ENCODE measurements at places on chromosomes 13 and 19. TPM values are rescaled to one million over a fixed set of nuclear protein-coding genes. Genes with fewer than 3 reads are reported as not detected.

GRCh38 chr13:60035874-60036273 is 127.9 kb downstream of the DIAPH3 start:
- no peak for DNase-seq

DNA sequence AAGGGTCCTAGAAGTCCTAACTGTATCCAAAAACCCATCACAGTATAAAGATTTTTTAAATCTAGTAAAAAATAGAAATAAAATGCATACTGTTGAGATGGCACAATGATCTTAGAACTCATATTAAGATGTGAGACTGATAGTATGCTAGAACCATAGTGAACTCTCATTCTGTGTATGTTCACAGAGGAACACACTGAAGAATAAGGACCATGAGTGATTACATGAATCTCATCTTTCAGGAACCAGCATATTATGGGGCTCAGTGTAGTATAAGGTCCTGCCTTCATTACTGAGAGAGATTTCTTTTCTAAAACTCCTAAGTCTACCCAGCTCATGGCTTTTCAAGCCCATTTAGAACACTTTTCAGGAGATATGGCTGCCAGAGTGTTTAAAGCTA is 59.8 kb upstream of the RFC3 start:
- DNase-seq, result no peak

ZNF723 gene
- total RNA-seq, result not detected

DNA sequence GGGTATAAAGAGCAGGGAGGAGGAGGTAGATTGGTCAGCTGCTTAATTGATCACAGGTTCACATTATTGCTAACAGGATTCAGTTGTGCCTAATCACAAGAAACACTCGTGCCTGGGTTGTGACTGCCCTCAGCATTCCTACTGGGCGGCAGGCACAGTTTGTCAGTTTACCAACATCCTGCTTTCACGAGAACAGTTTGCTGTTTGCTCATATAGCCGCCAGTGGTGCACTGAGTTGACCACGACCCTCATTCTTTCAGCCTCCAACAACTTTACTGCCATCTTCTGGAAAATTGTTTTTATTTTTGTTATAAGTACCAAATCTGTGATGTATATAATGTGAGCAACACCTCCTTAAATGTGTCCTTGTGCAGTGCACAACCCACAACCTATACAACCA is 16.2 kb upstream of the IFT88 start:
- DNase-seq, result no peak

GRCh38 chr13:44609137-44609536 is 33.0 kb upstream of the TSC22D1 start:
- no peak for DNase-seq

- DNase-seq, result no peak
Measured at GRCh38 chr13:33868343-33868994, 50.5 kb downstream of the RFC3 start.

DNA sequence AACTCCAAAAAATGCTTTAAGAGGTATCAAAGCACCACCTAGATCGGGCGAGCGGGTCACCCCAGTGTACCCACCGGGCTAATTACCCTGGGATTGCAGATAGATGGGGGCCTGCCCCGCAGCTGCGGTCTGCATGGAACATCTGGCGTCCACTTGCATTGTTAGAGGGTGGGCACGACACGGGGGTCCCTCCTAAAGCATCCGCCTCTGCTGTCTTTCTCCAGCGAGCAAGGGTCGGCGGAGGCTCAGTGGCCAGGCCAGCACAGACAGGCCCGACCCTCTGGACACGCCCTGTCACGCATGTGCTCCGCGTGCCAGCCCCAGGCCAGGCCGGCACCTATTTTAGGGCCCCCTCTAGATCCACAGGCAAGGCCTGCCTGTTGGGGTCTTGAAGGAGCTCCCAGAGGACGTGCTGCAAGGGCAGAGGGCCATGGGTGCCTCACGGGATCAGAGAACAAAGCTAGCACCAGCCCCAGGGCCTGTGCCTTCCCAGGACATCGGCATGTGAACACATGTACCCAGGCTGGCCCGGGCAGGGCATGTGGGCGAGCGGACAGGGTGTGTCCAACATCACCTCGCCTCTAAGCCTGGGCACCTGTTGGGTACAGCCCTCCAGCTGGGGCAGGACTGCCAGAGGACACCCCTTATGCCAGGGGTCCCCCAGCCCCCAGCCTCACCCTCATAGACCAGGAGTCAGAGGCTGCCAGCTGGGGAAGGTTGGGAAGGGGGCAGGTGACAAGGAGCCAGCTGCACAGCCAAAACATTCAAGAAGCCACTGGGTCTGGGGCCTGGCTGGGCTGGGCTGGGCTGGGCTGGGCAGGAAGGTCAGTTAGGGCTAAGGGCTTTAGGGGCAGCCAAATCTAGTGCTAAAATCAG is 35.6 kb upstream of the NANOS3 start:
- DNase-seq, result no peak

DNA sequence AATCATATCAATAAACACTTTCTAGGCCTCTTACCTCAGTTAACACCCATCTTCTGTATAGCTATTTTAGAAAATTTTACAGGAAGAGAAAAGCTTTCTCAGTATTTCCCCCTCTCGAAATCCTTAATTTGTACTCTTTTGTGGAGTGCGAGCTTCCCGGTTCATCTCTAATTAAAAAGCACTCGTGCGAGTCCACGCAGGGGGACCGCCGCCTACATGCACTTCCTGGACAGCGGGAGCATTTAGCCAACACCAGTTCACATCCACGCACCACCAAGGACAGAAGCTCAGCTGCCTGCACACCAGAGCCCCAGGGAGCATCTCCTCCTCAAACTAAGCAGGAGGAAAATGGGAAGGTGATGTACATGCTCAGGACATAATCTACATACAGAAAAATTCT is 60.0 kb downstream of the RASA3 start:
- no peak for DNase-seq

DNA sequence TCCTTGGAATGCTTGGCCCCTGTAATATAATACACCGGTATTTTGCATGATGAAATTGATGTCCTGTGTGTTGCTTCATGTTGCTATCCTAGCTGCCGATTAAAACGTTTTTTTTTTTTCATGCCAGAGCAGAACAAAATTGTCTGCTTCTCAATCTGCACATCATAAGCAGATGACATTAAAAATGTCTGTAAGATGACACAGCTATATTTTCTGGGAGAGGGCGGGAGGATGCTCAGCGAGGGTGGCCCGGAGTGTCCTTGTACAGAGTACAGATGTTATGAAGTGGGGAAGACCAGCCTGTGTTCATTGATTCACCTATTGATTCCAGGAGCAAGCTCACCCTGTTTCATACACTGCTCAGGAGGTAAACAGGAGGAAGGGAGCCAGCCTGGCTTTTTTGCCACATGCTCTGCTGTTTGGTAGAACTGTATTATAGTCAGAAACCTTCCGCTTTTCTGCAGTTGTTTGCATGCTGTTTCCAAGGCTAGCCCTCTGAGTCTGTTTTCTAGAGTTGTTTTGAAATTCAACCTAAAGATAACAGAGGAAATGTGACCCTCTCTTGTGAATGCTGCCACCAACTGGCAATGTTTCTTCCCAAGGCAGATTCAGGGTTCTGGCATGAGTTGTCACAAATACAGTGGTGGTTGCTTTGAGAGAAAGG is 4.7 kb upstream of the IRS2 start:
- DNase-seq, result no peak

DNA sequence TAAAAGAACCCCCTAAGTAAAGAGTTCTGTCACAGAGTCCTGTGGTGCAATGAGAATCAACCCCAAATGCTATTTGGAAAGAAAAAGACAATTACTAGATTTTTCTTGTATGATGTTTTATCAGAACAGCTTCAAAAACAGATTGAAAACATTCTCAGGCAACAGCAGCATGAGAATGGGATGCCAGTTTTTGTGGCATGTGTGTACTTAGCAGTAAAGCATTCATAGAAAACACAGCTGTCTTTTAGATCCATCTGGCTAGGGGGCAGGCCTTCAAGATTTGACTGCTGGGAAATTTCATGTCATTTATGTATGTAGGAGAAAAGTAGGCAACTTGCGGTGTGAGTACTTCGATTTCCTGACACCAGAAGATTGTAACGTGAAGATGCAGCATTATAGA is 170.5 kb upstream of the HTR2A start:
- no peak for DNase-seq

SYT3 gene
- not detected for total RNA-seq

DNA sequence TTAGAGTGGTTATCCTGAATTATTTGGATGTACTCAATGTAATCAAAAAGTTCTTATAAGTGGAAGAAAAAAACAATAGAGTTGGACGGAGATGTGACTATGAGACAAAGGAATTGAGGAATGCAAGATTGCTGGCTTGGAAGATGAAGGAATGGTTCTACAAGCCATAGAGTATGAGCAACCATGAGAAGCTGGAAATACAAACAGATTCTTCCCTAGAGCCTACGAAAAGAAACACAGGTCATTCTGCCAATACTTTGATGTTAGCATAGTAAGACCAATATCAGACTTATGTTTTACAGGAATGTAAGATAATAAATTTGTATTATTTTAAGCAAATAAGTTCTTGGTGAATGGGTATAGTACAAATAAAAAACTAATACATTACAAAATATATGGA is 249.2 kb downstream of the DIAPH3 start:
- no peak for DNase-seq

MED26 gene
- total RNA-seq, result 12.8 TPM

KIR2DL4 gene
- not detected for total RNA-seq

DNA sequence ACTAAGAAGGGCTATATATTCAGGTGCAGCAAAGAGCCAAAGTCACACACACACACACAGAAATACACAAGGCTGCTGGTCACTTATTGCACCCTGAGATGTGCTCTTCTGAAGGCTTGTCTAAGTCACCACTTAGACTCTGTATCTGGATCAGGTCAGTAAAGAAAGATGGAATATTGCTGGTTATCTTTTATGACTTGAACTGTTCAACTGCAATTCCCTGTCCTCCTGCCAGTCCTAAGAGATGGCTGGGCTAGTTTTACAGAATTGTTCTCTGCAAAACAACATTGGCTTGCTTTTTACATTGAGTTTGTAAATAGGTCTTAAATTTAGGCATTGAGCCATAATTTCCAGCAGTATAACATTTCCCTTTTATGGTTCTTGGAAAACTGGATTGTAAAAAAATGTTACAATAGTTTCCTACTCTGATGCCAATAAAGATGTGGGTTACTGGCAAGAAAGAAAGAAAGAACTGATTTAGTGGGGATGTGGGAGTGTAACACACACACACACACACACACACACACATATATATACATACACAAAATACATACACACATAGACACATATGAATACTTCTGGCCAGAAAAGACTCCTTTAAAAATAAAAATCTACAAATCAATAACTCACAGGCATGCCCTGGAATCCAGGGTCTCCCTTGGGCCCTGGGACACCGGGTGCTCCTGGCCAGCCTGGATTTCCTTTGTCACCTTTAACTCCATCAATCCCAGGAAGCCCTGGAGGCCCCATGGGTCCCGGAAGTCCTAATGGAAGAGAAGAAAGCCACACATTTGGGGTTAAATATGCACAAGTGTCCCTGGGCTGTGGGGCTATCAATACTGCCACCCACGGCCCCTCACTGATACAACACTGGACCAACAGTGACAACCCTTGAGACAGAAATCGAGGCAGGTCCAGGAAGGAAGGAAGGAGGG is 137.7 kb downstream of the COL4A1 start:
- no peak for DNase-seq

FXYD3 gene
- total RNA-seq, result 157 TPM

CGB1 gene
- total RNA-seq, result not detected

- DNase-seq, result no peak
Measured at GRCh38 chr13:40047322-40047771, 391.9 kb downstream of the COG6 start.

CYP4F8 gene
- not detected for total RNA-seq

DNA sequence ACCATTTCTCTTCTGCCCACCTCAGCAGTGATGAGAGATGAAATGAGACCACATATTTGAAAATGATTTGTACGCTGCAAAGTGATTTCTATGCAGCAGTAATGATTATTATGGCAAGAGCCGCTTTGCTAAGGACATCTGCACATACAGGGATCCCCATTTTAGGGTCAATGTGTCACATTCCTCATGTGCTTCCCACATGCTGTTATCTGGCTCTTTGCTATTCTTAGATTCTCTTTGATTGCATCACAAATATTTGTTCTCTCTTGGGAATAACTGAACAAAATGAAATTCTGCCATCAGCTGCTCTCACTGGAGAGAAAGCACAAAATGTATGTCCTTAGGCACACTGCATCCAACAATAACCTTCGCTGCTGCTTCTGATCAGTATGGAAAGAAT is 209.5 kb upstream of the IPO5 start:
- DNase-seq, result no peak

DNA sequence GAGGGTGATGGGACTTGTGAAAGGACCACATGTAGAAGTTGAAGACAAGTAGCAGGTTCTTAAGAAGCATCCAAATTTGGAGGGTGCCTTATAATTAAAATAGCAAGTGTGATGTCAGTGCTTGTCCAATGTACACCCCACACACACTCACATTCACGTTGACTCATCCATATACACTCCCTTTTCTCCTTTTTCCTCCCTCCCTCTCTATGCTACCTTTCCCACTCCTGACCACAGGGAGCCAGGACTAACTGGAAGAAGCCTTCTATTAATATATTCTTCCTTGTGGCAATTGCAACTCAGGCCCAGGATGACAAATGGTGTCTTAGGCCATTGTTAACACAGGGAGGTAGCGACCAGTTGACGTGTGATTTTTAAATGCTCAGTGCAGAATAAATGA is 16.3 kb upstream of the GPR183 start:
- DNase-seq, result no peak

DNA sequence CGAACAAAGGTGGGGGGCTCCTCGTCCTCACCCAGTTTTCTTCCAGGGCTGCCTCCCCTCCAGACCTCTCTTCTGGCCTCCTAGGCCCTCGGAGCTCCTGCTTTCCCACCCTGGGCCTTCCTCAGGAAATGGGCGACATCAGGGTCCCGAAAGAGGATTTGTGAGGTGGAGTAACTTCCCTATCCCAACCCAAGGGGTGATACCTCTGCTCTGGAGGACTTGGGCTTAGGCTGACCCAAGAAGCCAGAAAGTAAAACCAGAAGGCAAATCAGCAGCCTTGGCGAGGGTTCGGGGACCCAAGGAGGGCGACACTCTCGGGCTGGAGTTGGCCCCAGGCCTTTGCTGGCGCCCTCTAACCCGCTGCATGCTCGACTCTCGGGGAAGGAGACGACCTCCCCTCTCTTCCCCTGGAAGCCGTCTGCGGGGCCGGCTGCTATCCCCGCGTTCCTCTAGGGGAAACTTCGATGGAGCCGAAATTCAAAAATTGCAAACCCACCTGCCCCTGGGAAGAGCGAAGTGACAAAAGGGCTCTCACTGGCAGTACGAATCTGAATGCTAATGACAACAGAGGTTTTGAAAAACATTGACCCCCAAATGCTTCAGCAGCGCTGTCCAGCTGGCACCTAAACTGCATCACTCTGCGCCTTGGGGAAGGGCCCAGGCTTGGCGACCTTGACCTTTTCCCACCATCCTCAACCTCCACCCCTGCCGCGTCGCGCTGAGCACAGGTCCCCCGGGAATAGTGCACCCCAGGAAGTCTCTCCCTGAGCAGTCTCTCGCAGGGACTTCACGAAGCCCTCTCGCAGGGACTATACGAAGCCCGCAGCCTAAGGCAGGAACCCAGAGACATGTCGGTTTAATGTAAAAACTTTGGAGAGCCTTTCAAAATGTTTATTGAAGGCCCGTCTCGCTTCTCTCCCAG is 2.4 kb downstream of the PDX1 start:
- DNase-seq, result no peak

PIN1 gene
- 59.9 TPM for total RNA-seq

GRCh38 chr13:35225159-35225558 is 251.3 kb downstream of the MAB21L1 start:
- DNase-seq, result no peak

GRCh38 chr19:49212016-49212701 is 54.6 kb downstream of the TRPM4 start:
- DNase-seq, result no peak
